ENCODE measurements at places on chromosomes 2 and 18.

DNA sequence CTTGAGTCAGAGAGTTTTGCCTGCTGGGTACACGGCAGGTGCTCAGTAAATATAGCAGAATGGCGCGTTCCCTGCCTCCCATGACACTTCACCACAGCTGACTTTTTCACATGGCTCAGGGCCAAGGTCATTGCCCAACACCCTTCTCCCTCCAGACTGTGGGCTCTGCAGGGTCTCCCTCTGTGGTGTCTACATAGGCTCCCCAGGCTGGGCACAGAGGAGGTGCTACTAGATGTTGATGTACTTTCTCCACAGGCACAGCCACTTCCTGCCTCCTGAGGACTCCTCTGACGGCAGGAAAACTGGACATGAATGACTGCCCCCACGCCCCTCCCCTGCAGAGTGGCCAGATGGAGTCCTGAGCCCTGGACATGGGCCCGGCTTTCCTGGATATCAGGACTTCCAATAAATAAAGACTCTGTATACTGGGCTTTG lies 4.2 kb downstream of the CHCHD5 start:
- DNase-seq, result no peak

GRCh38 chr2:86302320-86302719 lies 35.1 kb downstream of the REEP1 start:
- no peak for DNase-seq

GRCh38 chr2:219384859-219385258 lies 2.9 kb downstream of the DNPEP start:
- no peak for DNase-seq

DNA sequence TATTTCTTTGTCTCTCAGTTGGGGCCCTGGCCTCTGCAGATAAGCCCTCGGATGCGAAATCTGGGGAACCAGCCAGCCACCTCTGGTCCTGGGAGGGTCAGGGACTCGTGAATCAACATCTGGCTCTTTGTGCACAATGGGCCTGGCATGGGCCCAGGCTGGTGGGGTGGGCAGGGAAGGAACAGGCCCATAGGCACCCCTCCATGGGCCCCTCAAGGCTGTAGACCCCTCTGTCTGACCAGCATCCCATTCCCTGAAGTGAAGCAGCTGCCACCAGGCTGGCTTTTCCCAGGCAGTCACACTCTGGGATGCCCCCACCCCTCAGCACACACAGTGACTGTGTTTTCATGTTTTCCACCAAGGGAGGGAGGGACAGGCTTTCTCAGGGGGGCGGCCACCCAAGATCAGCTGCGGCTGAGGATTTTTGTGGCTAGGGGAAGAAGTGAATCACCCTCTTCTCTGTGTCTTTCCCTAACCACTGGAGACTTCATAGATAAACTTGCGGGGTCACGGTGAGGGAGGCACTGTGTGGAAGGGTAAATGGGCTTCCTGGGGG lies 166.0 kb downstream of the AGAP1 start:
- peak; percentile 75 for DNase-seq

DNA sequence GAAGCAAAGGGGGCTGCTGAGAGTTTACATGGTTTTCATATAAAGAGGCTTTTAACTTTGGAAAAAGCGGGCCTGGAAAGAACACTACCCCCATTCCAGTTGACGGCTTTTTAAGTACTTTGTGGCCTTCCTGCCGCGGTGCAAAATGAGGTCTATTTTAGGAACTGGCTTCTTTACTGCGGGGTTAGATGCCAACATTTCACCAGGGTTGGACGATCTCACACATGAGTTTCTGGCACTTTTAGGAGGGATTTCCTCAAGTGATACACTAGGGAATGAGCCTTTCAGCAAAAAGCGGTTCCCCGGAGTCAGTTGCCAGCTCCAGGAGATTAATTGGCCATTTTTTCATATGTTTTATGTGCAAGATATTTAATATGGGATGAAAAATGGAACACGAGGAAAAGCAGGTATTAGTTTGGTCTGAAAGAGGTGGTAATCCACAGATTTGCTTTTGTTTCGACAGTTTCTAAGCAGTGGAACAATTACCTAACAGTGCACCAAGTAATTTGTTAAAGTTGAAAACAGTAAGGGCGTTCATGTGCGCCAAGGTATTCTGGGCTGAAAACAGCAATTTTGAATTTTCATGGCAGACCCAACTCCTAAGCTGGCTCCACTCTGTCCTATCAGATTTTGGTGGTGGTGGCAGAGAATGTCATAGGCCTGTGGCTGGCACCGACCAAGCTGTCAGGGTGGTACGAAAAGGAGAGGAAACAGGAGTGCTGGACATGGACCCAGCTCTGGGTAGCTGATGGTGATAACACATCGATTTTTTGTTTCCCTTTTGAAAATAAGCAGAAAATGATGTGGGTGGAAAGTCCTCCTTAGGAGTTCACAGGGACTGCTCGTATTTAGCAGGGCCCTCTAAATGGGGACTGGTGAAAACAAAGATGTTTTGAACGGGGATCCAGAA lies 55.6 kb upstream of the FZD5 start:
- no peak for DNase-seq

GRCh38 chr2:105834931-105835330 lies 90.2 kb downstream of the NCK2 start:
- DNase-seq, result no peak

- no peak for DNase-seq
Measured at GRCh38 chr18:71105078-71105819, 816.4 kb downstream of the SOCS6 start.

- DNase-seq, result no peak
Measured at GRCh38 chr18:73286584-73286983, 418.8 kb upstream of the NETO1 start.

GRCh38 chr18:46152436-46152807 lies 48.2 kb downstream of the HAUS1 start:
- DNase-seq, result peak; percentile 87

DNA sequence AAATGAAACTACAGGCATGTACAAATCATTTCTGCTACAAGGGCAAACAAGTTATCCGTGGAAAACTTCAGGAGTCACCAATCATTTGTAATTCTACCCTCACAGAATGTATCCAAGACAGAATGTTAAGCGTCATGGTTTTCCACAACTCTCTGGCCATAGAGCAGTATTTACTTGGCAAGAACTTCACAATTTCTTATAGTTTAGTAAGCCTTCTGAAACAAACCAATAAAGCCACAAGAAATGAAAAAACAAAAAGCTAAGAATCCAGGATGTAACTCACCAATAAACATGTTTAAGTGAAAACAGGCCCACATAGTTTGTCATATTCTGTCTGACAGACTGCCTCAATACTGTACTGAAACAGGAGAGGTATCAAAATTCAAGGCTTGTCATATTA lies 70.3 kb downstream of the LNPK start:
- DNase-seq, result no peak

- no peak for DNase-seq
Measured at GRCh38 chr2:59004621-59005020, 763.5 kb upstream of the FANCL start.

DNA sequence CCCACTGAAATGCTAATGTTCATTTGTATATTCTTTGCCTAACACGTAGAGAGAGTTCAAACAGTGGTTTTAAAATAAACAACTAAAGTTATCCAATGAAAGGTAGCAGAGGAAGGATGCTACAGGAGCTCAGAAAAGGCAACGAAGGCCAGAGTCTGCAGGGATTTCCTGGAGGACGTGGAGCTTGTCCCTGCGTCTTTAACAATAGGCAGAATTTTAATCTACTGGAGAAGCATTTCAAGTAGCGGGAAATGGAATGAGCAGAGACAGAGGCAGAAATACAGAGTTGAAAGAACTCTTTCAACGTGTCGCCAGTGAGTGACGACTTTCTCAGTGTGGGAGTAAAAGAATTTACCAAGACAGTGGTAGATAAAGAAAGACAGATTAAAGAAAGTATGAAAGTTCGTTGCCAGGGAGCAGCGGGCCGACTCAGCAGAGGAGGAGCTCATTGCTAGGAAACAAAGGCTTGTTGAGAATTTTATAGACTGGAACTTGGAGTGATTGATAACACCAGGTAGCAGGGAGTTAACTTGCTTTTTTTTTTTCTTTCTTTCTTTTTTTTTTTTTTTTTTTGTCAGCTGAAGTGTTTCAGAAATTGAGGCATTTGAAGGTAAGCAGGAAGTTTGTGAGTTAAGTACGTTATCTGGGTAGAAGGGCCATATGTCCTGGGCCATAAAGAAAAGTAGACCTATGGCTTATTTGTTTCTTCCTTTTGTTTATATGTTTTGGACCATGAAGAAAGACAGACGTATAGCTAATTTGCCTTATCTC lies 625 bp upstream of the NBAS start:
- DNase-seq, result peak; percentile 41

GRCh38 chr2:43192744-43193651 lies 33.4 kb downstream of the ZFP36L2 start:
- DNase-seq, result no peak

DNA sequence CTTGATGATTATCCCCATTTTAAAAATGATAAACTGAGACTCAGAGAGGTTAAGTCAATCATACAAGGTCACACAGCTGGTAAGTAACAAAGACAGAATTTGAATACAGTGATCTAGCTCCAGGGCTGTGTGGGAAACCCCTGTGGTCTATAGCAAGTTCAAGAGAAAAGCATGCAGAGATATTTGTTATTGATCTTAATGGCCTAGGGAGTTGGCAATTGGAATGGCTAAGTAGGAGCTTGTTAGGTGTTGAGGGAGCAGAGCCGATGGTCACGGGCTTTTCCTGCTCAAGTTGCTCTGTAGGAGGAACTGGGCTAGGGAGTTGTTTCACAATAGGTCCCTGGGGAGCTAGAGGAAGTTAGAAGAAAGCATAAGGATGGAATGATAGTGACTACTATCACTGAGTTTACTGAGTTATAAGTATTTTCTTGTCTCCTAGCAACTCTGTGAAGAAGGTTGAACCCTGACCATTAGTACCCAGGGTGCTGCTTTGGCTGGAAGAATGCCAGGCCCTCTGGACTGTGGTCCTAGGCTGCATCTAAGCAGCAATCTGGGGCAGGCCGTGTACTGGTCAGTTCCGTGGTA lies 30.0 kb downstream of the RNF125 start:
- DNase-seq, result no peak

DNA sequence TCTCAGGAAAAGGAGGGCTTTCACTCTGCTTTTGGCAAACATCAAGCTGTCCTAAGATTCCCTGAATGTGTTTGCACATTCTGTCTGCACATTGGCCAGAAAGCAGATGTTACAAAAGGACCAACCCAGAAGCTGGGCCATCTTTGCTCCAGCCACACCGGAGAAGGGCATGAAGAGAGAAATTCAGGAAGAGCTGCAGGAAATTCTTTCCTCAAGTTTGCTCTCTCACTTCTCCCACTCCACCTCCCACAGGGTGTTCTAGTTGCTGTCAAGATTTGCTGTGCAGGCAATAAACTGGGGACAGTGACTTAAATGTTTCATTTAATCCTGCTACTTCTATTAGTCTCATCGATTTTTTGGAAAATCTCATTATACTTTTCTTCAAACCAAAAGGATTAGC lies 137.7 kb upstream of the UNC80 start:
- DNase-seq, result no peak

GRCh38 chr2:185316383-185316782 lies 422.2 kb upstream of the FSIP2 start:
- DNase-seq, result no peak

DNA sequence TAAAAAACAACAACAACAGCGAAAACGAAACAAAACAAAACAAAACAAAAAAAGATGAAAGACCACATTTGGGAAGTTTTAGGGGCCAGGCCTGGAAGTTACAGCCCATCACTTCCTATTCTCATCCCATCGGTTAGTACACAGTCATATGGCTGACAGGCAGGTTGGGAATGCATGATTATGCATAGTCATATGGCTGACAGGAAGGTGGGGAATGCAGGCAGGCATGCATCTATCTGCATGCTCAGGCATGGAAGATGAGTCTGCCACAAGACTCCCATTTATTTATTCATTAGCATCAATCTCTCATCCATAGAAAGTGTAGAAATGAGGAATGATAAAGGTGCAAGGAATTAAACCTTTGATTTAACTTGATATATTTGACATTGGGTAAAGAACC lies 325.3 kb upstream of the MEX3C start:
- no peak for DNase-seq

DNA sequence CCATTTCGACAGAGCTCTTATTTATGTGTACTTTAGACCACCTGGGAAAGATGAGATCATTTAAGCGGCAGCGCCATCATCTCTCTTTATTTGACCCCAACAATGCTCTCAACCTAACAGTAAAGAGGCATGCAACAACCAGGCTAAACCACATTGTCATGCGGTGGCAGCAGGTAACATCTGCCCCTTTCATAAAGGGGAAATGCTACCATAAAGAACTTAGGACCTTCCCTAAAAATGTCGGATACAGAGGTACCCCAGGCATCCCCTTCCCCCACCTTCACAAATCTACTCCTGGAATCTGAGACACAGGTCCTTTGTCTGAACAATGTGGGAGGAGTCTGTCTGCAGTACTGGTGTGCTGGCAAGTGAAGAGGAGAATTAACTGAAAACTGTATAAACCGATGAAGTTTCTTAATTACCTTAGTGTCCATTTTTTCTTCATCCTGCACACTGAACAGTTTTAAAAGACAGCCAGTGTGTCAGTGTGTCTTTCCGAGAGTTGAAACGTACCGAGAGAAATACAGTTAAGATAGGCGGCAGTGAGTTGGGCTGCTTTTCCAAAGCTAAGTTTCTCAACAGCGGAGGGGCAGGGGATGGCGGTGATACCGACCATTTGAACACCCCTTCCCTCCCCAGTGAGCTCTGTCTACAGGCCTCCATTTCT lies 1.9 kb downstream of the MEX3C start:
- DNase-seq, result peak; percentile 35

DNA sequence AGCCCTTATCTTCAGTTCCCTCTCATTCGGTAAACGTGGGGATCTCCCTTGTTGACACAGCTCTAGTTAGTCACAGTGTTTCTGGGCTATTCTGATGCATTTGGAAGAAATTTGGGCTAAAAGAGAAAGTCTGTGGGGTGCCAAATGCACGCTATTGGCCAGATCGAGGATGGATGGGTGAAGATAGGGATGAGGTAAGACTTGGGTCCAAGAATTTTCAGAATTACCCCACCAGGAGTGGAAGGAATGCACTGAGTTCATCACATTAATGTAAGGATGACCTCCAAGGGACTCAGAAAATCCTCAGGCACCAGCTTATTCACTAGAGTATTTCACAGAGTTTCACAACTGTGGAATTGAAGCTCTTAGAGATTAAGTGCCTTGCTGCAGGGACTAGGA lies 49.3 kb downstream of the NRP2 start:
- peak; percentile 94 for DNase-seq

GRCh38 chr2:10990561-10991111 lies 78.9 kb downstream of the KCNF1 start:
- no peak for DNase-seq

- no peak for DNase-seq
Measured at GRCh38 chr2:150981826-150982225, 279.8 kb downstream of the RBM43 start.

- DNase-seq, result no peak
Measured at GRCh38 chr2:128727914-128728313, 409.2 kb upstream of the HS6ST1 start.

DNA sequence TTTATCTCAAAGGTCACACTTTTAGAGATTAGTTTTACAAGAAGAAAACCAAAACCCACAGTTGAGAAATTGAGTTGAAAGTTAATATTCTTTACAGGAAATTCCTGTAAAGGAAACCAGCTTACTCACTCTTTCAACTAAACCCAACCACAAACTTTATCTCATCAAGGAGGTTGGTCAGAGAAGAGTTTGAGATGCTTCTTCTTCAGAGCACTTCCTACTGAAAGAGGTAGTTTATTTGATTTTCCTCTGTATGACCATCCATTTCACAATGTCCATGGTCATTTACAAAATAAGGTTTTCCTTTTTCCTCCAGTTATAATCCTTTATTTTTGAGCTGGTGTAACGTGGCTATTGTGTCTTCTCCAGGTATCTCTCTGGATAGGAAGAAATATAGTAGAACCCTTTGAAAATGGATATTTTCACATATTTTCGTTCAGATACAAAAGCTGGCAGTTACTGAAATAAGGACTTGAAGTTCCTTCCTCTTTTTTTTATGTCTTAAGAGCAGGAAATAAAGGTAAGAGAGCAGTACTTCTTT lies 4.5 kb upstream of the IL18RAP start:
- peak; percentile 42 for DNase-seq

Data from RCC 7860 (cell line).